ENCODE measurements at places on chromosomes 7 and 10. TPM values are rescaled to one million over a fixed set of nuclear protein-coding genes. Genes with fewer than 3 reads are reported as not detected.

The LLCFC1 gene
- not detected for polyA plus RNA-seq

The DGKI gene
- polyA plus RNA-seq = not detected

- DNase-seq = no peak
Observed at GRCh38 chr7:120586571-120586970, 271.4 kb downstream of the TSPAN12 start.

DNA sequence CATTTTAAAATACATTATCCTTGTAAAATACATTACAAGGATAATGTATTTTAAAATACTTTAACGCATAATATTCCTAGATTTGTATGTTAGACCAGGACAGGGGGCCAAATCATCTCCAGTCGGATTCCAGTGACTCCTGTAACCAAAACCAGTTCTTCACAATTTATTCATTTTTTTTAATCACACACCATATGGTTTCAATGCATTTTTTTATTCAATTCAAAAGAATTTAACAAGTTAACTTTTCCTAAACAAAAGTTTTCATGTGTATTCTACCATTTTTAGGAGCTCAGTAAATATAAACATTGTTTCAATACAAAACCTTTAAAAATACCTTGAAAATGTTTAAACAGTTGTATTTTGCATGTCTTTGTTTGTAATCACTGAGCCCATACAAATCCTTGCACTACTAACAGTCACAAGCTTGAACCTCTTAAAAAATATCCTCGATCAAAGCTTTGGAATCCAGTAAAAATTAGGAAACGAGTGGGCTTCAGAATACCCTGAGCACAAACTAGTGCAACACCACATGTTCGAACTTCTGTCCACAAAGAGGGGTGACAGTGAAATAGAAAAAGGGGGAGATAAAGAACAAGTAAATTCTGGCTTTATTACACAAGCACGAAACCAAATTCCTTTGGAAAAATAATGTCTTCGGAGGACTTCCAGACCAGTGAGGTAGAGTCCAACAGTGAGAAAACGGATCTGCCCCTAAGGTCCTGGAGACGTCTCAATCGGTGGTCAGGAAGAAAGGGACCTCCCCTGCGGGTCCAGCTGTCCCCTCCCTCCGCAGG, 1.6 kb downstream of the CCDC71L start:
- DNase-seq = no peak

The ZNF282 gene
- 7.2 TPM for polyA plus RNA-seq
